MM.1S (cell line): ENCODE measurements at places on chromosomes 5 and 9.

DNA sequence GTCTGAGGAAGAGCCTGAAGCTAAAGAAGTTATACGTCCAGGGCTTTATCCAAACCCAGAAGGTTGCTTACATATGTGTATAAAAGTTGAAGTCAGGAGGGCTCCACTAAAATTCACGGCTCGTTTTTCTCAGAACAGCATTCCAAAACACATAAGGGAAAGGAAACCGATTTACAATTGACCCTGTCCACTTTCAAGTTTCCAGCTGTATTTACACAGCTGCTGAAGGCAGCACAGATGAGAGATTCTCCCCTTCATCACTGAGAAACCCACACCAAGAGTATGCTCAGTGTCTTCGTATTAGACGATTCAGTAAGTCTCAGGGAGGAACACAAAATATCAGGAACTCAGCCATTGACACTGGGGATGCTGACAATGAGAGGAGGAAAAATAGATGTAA lies 5.9 kb upstream of the NREP start:
- H3K4me3 ChIP-seq = no peak overlapping the region
- no peaks in the 10 kb centered on the region for H3K36me3 ChIP-seq
- no peak for DNase-seq

- H3K27ac ChIP-seq = no peak overlapping the region
- H3K27me3 ChIP-seq = no peaks in the 10 kb centered on the region
- no peak for DNase-seq
- H3K4me1 ChIP-seq = no peaks in the 10 kb centered on the region
These were observed 1170.6 kb upstream of the NUDT12 start for GRCh38 chr5:104733063-104733669.

GRCh38 chr9:4866239-4866969 lies 73.7 kb downstream of the RCL1 start:
- H3K4me3 ChIP-seq = no peak overlapping the region
- no peak overlapping the region for H3K27ac ChIP-seq
- no peaks in the 10 kb centered on the region for H3K27me3 ChIP-seq
- no peak for DNase-seq
- H3K36me3 ChIP-seq = no peaks in the 10 kb centered on the region

- H3K27ac ChIP-seq = no peak overlapping the region
- DNase-seq = no peak
- no peaks in the 10 kb centered on the region for H3K27me3 ChIP-seq
- H3K36me3 ChIP-seq = no peaks in the 10 kb centered on the region; the same call in 1 of the 2 replicates
- no peak overlapping the region for H3K4me3 ChIP-seq
- no peaks in the 10 kb centered on the region for H3K4me1 ChIP-seq
These were observed 136.7 kb downstream of the CDC42SE2 start for GRCh38 chr5:131400585-131400984.

GRCh38 chr5:28249771-28250415 lies 1211.5 kb upstream of the CDH9 start:
- H3K27me3 ChIP-seq = no peaks in the 10 kb centered on the region
- no peak for DNase-seq
- no peaks in the 10 kb centered on the region for H3K36me3 ChIP-seq
- no peaks in the 10 kb centered on the region for H3K4me1 ChIP-seq
- H3K27ac ChIP-seq = no peak overlapping the region
- no peak overlapping the region for H3K4me3 ChIP-seq

DNA sequence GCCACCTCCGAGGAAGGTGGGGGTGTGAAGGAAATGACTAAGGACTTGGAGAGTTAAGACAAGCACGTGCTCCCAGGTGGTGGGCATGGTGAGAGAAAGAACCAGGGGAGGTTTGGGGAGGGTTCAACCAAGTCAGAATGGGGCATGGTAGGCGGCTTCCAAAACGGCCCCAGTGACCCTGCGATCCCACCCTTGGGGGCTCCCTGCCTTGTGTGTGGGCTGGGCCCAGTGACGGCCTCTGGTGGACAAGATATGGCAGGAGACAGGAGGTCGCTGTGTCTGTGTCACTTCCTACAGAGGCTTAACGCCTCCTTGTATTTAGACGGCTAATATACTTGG lies 51.3 kb upstream of the IRX4 start:
- H3K27ac ChIP-seq = no peak overlapping the region
- no peaks in the 10 kb centered on the region for H3K36me3 ChIP-seq
- H3K4me1 ChIP-seq = no peaks in the 10 kb centered on the region
- no peak overlapping the region for H3K4me3 ChIP-seq

DNA sequence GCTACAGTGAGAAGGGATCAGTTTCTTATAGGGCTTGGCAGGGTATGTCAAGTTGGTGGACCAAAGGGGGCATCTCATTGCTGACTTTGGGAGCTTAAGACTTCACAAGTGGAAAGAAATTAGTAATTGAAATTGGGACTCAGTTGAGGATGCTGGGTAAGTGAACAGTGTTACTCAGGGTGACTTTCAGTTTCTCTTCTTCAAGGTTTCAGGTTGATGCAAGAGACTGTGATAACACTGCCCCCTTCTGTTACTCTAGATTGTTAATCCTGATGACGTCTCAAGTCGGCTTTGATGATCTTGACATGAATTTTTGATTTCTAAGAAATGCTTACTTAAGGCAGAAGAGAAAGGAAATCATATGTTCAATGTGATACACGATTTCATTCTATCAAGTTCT lies 21.3 kb downstream of the KCTD16 start:
- H3K4me3 ChIP-seq = peak overlapping the region; percentile 43
- peaks cover 43% of the 10 kb centered on the region for H3K4me1 ChIP-seq
- DNase-seq = peak; percentile 95
- peak overlapping the region; percentile 38; the same call in 1 of the 2 replicates for H3K27ac ChIP-seq
- H3K27me3 ChIP-seq = no peaks in the 10 kb centered on the region

- no peaks in the 10 kb centered on the region for H3K4me1 ChIP-seq
- H3K27ac ChIP-seq = no peak overlapping the region
- no peaks in the 10 kb centered on the region for H3K36me3 ChIP-seq
- H3K27me3 ChIP-seq = no peaks in the 10 kb centered on the region
These were observed 61.0 kb downstream of the FBXW11 start for GRCh38 chr5:171945476-171945875.

GRCh38 chr9:82526577-82526976 lies 536.4 kb downstream of the RASEF start:
- H3K27me3 ChIP-seq = no peaks in the 10 kb centered on the region
- no peak overlapping the region for H3K27ac ChIP-seq
- H3K36me3 ChIP-seq = no peaks in the 10 kb centered on the region
- DNase-seq = no peak

DNA sequence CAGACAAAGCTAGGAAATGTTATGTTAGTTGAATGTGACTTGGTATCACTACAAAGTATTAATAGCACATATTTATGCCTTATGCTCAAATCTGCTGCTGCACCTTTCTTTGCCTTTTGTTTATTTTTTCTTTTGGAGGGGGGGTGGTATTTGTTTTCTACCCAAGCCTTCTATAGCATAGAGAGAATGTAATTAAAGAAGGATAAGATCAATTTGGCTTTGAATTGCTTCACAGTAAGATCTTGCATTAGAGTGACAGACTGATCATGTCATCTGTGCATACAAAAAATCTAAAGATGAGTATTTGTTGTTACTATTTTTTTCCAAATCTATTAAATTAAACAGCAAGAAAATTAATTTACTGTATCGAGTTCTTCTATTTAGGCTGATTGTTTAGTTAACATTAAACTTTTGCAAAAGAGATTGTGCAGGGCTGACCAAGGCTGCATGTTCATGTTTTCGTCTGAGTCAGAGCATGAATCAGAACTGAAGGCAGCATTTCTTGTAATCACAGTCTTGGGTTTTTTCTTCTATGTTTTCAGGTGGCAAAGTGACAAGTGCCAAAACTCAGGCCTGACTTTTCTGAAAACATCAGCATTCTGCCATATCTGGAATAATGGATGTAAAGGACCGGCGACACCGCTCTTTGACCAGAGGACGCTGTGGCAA lies 1007.1 kb upstream of the WWC1 start:
- H3K27me3 ChIP-seq = no peaks in the 10 kb centered on the region; the same call in 1 of the 2 replicates
- DNase-seq = no peak
- H3K27ac ChIP-seq = no peak overlapping the region

- DNase-seq = no peak
- no peaks in the 10 kb centered on the region for H3K27me3 ChIP-seq
- no peaks in the 10 kb centered on the region for H3K4me1 ChIP-seq
- H3K27ac ChIP-seq = no peak overlapping the region
- H3K36me3 ChIP-seq = no peaks in the 10 kb centered on the region
These were observed 75.2 kb upstream of the SSBP2 start for GRCh38 chr5:81826128-81826527.

DNA sequence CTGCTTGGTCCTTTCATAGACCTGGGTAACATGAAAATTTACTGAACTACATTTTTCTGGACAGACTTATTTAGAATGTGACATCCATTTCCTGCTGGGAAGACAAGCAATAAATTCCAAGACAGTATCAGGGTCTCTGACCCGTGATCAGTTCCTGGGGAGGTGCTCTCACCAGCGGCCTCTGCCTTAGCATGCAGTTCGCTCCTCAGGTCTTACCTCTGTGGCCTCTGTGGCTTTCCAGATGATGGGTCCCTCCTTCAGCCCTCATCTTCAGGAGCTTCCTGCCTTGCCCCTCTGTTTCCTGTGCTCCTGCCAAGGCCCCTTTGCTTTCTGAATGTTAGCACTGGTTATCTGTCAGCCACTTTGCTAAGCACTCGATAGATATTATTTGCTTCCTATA lies 66.4 kb downstream of the CMYA5 start:
- no peaks in the 10 kb centered on the region for H3K36me3 ChIP-seq
- no peak overlapping the region for H3K27ac ChIP-seq
- no peak overlapping the region for H3K4me3 ChIP-seq
- no peak for DNase-seq
- H3K4me1 ChIP-seq = no peaks in the 10 kb centered on the region

- DNase-seq = no peak
- H3K4me1 ChIP-seq = no peaks in the 10 kb centered on the region
- H3K36me3 ChIP-seq = no peaks in the 10 kb centered on the region
- no peaks in the 10 kb centered on the region for H3K27me3 ChIP-seq
- H3K27ac ChIP-seq = no peak overlapping the region
These were observed 102.7 kb downstream of the TMEM215 start for GRCh38 chr9:32886021-32886420.

- no peak overlapping the region for H3K27ac ChIP-seq
- no peaks in the 10 kb centered on the region for H3K36me3 ChIP-seq
- H3K4me3 ChIP-seq = no peak overlapping the region
- no peaks in the 10 kb centered on the region for H3K4me1 ChIP-seq
These were observed 5.3 kb downstream of the NTNG2 start for GRCh38 chr9:132167192-132167591.

DNA sequence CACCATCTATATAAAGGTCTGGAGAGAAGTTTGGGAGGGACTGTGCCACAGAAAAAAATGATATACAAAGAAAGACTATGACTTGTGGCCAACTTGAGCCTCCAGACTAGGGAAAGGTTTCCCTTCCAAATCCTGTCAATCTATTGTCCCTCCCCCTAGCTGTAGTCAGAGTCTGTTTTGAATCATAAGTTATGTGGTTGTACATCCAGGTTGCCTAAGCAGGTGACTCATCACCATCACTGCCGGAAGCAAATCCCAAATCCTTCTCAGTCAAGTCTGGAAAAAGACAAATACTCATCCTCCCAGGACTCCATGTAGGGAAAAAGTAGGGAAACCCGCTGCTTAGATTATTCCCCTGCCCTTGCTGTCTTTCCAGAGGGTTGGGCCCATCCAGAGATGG lies 235.7 kb downstream of the CDK5RAP2 start:
- no peak overlapping the region for H3K27ac ChIP-seq
- H3K27me3 ChIP-seq = no peaks in the 10 kb centered on the region
- no peaks in the 10 kb centered on the region for H3K4me1 ChIP-seq
- H3K36me3 ChIP-seq = no peaks in the 10 kb centered on the region
- no peak overlapping the region for H3K4me3 ChIP-seq

- H3K27ac ChIP-seq = no peak overlapping the region
- no peaks in the 10 kb centered on the region for H3K36me3 ChIP-seq
- no peaks in the 10 kb centered on the region for H3K4me1 ChIP-seq
- no peak for DNase-seq
- no peaks in the 10 kb centered on the region for H3K27me3 ChIP-seq
These were observed 65.4 kb downstream of the DRD1 start for GRCh38 chr5:175378444-175379028.

- no peak overlapping the region for H3K27ac ChIP-seq
- H3K4me3 ChIP-seq = no peak overlapping the region
- H3K27me3 ChIP-seq = no peaks in the 10 kb centered on the region
- no peak for DNase-seq
- no peaks in the 10 kb centered on the region for H3K36me3 ChIP-seq
- H3K4me1 ChIP-seq = no peaks in the 10 kb centered on the region
These were observed 311.5 kb downstream of the COX7C start for GRCh38 chr5:86929123-86929766.

- no peak for DNase-seq
- H3K27ac ChIP-seq = no peak overlapping the region
- H3K4me1 ChIP-seq = no peaks in the 10 kb centered on the region
- H3K27me3 ChIP-seq = no peaks in the 10 kb centered on the region
These were observed 61.9 kb upstream of the ELL2 start for GRCh38 chr5:96023518-96023917.

- no peaks in the 10 kb centered on the region for H3K4me1 ChIP-seq
- no peak for DNase-seq
- H3K36me3 ChIP-seq = no peaks in the 10 kb centered on the region
These were observed 348.1 kb upstream of the SGCD start for GRCh38 chr5:155978850-155979249.

GRCh38 chr9:134486143-134486591 lies 155.4 kb upstream of the COL5A1 start:
- no peak for DNase-seq
- H3K4me1 ChIP-seq = no peaks in the 10 kb centered on the region
- no peak overlapping the region for H3K27ac ChIP-seq
- H3K36me3 ChIP-seq = no peaks in the 10 kb centered on the region
- H3K4me3 ChIP-seq = no peak overlapping the region

- H3K4me3 ChIP-seq = no peak overlapping the region
- no peaks in the 10 kb centered on the region for H3K4me1 ChIP-seq
- no peak overlapping the region for H3K27ac ChIP-seq
- no peak for DNase-seq
- H3K27me3 ChIP-seq = no peaks in the 10 kb centered on the region
These were observed 16.9 kb downstream of the PCSK5 start for GRCh38 chr9:75907329-75907728.

DNA sequence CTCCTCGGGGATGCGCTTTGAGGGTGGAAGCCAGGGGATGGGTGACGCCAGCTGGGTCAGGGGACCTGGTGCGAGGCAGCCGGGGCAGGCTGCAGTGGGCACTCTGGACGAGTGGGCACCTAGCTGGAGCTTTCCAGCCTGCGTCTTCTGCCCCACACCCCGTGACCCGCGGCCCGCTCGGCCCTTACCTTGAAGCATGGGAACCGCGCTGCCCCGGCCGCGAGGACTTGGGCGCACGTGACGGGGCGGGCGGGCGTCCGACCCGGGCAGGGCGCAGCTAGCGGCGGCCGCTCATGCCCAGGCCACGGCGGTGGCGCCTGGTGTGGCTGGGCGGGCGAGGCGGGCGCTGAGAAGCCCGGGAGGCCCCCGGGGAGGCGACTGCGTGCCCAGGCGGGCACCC lies 300 bp downstream of the FAM163B start:
- H3K27ac ChIP-seq = no peak overlapping the region
- H3K4me3 ChIP-seq = no peak overlapping the region
- DNase-seq = no peak
- H3K4me1 ChIP-seq = no peaks in the 10 kb centered on the region
- peaks cover 90% of the 10 kb centered on the region for H3K27me3 ChIP-seq

- H3K36me3 ChIP-seq = no peaks in the 10 kb centered on the region
- DNase-seq = no peak
- H3K4me3 ChIP-seq = no peak overlapping the region
- peaks cover 14% of the 10 kb centered on the region for H3K27me3 ChIP-seq
- H3K4me1 ChIP-seq = no peaks in the 10 kb centered on the region
These were observed 112.0 kb downstream of the RXRA start for GRCh38 chr9:134438195-134438788.
